Aortic smooth muscle cell (primary cell): ENCODE measurements at places on chromosomes 2 and 18. TPM values are rescaled to one million over a fixed set of nuclear protein-coding genes. Genes with fewer than 3 reads are reported as not detected.

PPP3R1 gene
- 17.7 and 24.1 TPM in 2 replicates for total RNA-seq

NDUFAF7 gene
- total RNA-seq = 12.9 and 14.8 TPM in 2 replicates

SULT1C2 gene
- total RNA-seq = not detected in 2 replicates

MXD1 gene
- 6.3 and 7.5 TPM in 2 replicates for total RNA-seq

UPP2 gene
- not detected in 2 replicates for total RNA-seq

SATB2 gene
- 11.8 TPM in 2 replicates for total RNA-seq

MATN3 gene
- total RNA-seq = 0.26 and 0.44 TPM in 2 replicates

CDK15 gene
- 0.12 TPM in 1 of 2 replicates, not detected in the other for total RNA-seq

DNAJC27 gene
- 4.4 and 5.0 TPM in 2 replicates for total RNA-seq
